ENCODE measurements at places on chromosomes 12 and 14. TPM values are rescaled to one million over a fixed set of nuclear protein-coding genes. Genes with fewer than 3 reads are reported as not detected.

The KRT75 gene
- polyA plus RNA-seq, result not detected

GRCh38 chr14:57227083-57227482 lies 41.6 kb downstream of the EXOC5 start:
- no peak for DNase-seq

The DNAI7 gene
- polyA plus RNA-seq, result 7.9 TPM

The CD4 gene
- 25.5 TPM for polyA plus RNA-seq

DNA sequence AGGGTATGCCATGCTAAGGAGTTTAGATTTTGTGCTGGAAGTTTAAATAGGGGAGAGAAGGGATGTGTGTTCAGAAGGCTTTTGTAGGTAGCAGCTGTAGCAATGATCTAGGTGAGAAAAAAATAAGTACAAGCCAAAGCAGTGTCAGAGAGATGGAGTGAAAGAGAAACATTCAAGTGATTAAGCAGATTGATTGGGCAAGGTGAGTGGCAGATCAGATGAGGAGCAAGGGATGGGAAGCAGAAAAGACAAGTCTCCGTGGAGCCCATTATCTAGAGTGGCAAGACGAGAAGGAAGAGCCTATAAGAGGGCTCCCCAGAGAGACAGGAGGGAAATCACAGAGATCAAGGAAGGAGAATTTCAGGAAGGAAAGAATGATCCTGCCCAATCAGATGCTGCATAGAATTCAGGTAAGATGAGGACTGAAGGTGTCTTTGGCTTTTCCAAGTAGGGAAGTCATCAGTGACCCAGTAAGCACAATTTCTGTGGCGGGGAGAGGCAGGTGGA lies 133.5 kb downstream of the ETV6 start:
- no peak for DNase-seq

DNA sequence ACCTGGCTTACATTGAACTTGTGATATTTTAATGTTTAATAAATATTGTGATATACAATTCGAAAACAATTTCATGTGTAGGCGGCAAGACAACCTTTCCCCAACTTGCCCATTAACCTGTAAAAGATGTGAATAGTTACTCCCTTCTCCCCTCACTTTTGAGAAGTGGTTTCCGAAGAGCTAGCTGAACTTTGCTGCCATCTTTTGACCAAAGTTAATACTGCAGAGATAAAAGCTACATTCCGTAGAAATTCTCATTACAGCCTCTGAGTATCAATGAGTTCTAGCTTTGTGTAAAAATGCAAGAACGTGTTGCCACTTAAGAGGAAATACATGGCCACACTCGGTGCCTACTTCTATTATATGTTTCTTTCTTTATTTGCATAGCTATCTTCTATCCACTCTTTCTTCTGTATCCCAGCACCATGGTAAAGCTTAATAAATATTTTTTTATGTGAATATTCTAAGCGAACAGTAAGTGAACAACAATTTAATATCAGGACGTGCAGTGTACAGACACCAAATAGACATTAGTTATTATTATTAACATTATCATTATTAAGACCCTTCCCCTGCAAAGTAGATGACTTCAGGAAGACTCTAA lies 105.1 kb upstream of the TMEM260 start:
- peak; percentile 56 for DNase-seq

- peak; percentile 78 for DNase-seq
These were observed 57.1 kb downstream of the DYRK2 start for GRCh38 chr12:67705394-67706370.
